Stimulated activated CD4-positive, alpha-beta T cell treated with anti-CD3 and anti-CD28 coated beads, Interleukin-15, amount 100 ng/mL, for 1 hour (primary cell): ENCODE measurements at places on chromosomes 16 and 17.

GRCh38 chr16:87145181-87146176 lies 171.7 kb downstream of the C16orf95 start:
- no peak for DNase-seq

GRCh38 chr17:20073055-20073979 lies 64.2 kb downstream of the SPECC1 start:
- no peak for DNase-seq

DNA sequence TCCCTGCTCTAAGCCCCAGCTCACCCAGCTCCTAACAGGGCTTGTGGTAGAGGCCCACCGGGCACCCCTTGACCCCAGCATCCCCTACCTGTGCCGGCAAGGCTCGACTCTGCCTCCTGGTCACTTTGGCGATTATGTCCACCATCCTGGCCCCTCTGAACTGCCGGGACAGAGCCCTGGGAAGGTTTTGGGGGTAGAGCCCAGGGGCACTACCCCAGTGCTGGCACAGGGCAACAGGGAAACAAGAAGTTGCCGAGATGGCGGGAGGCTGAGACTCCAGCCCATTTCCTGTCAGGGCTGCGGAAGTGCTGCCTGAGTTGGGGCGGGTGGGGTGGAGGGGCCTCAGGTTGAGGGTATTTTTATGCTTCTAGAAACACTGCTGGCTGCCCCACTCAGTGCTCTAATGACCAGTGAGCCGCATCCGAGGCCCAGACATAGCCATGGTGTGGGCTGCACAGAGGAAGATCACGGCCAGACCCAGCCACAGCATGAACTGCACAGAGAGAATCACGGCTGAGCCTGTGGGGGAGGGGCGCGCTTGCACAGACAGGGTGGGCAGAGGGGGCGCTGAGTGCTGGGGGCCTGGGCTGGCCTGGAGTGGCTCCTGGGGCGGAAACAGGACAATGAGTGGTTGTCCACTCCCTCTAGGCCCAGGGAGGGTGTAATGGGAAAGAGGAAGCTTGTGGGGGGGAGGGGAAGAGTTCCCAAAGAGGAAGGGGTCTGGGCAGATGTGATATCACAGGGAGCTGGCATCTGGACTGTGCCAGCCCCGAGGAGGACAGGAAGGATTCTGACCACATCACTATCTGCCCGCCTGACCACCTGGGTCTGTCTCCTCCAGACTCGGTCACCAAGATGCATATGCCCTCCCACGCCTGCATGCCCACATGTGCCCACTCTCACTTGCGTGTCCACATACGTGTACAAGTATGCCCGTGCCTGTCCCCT lies 22.3 kb downstream of the ARHGAP27 start:
- peak; percentile 34 for DNase-seq

GRCh38 chr17:83152745-83153611 lies 73.6 kb downstream of the METRNL start:
- DNase-seq = no peak

GRCh38 chr17:62704381-62704971 lies 77.0 kb downstream of the MRC2 start:
- no peak for DNase-seq

GRCh38 chr16:11359370-11359769 lies 14.1 kb downstream of the RMI2 start:
- no peak for DNase-seq

GRCh38 chr17:78118801-78119241 lies 9.7 kb downstream of the TMC6 start:
- no peak for DNase-seq

GRCh38 chr17:58105093-58105492 lies 21.9 kb downstream of the DYNLL2 start:
- no peak for DNase-seq

- no peak for DNase-seq
Observed at GRCh38 chr17:61551255-61551742, 39.7 kb downstream of the NACA2 start.

DNA sequence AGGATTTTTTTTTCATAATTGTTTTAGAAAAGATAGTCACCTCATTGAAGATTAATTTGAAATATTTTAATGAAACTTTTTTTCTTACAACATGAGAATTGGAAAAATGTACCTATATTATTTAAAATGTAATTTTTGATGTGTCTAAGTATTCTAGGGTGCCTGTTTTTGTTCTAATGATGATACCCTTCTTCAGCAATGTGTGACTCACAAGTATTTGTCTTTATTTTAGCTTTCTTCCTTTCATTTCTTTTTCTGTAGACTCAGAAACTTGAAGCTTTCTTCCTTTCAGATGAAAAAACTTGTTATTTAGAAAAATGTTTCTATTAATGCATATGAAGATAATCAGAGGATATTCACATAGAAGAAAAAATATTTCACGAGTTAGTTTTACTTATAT lies 231.8 kb downstream of the BCAS3 start:
- DNase-seq = no peak

DNA sequence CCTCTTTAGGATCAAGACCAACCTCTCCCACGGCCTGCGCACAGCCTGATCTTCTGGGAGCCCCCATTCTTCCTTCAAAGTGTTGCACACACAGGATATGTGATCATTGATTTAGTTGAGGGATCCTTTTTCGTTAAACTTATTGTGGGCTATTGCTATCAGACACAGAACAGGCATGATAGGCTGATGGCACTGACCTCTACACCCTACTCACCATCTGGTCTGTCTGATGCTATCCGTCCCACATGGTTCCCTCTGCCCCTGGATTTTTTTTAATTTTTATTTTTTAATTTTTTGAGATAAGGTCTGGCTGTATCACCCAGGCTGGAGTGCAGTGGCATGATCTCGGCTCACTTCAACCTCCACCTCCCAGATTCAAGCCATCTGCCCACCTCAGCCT lies 19.2 kb upstream of the LITAF start:
- DNase-seq = no peak

DNA sequence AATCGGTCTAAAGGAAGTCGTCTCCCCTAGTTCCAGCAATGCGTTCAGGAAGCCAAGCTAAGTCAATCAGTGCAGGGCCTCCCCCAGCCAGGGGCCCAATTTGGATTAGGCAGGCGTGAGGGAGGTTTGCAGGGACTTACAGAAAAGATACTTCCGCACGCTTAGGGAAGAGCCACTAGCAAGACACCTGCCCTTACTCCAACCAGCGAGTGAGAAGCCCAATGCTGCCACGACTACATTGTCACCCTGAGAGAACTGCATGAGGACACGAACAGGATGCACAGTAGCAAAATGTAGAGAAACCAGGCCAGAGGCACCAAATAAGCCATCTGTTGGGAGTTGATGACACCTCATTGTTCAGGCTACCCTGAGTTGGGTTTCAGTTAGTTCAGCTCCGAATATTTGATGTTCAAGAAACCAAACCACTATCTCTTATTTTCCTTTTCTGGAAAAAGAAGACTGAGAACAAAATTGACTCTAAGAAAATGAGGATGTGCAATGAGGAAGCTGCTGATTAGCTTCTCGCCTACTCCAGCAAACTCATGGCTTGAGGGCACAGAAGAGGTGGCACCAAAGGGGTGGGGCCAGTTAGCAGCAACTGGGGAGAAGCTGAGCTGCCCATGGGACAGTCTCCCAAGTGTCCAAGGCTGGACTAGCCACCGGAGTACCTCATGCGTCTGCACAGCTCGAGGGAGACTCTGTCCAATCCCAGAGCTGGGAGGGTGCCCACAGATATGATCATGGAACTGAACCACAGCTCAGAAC lies 29.3 kb downstream of the TK2 start:
- no peak for DNase-seq

DNA sequence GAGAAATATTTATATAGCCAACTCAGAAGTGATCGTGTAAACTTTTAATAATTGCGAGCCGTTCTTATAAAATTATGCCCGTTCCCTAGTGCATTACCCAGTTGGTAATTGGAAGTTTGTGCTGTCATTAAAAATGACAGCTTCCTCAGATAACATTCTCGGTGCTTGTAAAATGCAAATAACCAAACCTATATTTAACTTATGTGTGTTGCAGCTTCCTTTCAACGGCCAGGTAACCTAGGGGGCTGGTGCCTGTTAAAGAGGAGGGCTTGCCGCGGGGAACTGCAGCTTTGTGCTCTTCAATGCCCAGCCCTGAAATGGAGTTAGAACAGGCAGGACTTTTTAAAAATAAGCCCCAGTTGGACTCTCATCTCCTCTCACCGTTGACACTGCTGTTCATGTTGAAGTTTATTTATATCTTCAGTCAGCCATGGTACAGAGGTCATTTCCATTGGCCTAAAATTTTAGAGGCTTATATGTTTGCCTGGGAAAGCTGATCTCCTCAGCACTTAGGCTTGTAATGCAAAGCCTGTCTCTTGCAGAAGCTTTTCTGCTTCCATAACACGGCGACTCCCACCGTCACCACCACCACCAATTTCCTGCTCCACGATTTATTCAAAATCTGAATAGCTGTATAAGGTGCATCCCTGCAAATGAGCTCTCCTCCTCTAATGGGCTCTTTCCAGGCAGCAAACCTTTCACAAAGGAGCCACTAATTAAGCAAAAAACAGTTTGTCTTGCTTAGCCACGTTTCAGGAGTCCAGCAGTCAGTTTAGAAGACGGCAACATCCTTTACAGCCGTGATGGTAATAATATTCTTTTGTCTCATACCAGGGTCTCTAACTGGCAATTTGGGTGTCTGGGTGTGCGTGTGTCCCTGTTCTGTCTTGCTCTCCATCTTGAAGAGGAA lies 74.7 kb downstream of the RPA1 start:
- DNase-seq = no peak

DNA sequence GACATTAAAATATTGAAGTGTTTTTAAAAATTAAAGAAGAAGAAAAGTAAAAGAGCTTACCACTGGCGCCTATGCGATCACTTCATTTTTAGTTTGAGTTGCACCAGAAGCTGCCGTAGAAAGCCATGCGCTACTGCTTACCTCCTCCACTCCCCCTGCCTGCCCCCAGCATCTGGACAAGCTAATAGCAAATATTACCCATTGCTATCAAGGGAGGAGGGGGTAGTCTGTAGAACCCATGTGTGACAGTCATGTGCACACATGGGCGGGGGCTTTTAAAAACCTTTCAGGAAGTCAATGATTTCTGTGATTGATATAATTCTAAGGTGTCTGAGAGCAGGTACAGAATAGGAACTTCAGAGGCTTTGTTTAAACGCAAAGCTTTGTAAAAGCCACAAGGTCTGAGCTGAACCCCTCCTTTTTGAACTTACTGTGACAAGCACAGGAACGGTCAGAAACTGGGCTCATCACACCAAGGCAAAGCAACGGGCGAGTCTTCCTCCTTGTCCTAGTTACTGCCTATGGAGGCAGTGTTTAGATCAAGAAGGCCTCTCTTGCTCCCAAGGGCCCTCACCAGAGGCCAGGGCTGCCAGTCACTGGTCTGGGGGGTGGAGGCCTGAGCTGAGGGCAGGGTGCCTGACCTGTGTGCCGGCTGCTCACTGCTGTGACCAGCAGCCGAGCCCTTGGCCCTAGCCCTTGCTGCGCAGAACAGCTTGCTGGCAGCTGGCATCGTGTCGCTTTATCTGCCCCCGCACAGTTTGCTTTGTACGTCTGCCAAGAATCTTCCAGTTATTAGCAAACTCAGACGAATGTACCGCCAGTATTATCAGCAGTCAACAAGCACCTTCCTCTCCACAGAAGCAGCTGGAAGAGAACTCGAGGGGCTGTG lies 15.0 kb downstream of the GINS2 start:
- no peak for DNase-seq

DNA sequence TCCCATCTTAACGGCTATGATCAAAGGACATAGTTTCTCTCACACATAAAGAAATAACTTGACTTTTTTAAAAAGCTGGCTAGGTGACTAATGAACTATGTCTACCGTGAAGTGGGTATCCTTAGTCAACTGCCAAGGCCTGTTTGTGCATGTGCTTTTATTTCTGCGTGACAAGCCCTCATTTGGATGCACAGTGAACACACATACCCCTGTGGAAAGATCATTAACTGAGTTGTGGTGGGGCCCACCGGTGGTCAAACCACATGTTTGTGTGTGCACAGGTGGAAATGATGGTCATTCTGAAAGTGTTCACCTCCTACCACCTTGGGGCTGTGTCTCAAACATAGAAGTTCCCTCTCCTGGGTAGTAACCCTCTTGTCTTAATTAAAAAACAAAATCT lies 256.1 kb upstream of the SALL1 start:
- DNase-seq = no peak

DNA sequence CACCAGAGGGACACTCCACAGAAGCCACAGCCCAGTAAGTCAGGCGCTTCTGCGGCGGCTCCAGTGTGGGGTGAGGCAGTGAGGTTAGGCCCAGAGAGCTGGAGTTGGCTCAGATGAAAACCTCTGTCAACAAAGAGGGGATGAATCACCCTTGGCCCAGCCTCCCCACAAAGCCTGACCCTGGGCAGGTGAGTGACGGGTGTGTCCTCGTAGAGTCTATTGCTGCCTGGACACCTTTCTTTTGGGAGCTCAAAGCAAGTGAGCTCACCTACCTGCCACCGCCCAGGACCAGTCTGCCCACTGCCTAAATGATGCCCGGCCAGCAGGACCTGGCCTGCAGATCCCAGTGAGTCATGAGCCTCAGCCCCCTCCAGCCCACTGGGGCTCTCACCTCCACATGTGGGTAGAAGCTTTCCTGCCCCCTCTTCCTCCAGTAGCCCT lies 24.9 kb upstream of the DBNDD1 start:
- DNase-seq = no peak

DNA sequence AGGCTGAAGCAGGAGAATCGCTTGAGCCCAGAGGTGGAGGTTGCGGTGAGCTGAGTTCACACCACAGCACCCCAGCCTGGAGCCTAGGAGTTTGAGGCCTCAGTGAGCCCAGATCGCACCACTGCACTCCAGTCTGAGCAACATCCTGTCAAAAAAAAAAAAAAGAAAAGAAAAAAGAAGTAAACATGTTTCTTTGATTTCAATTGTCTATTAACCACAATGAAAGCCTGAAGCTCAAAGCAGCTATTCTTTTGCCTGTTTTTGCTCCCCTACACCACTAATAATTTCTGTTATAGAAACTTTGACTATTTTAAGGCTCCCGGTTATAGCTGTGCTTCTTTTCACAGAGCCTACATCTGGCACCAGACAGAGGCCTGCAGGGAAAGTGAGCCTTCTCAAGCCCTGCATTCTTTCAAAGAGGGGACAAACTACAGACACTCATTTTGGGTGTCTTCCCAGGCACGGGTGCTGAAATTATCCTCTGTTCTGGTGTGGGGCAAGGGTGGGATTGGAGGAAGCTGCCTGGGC lies 14.2 kb upstream of the SLC52A1 start:
- DNase-seq = peak; percentile 12

DNA sequence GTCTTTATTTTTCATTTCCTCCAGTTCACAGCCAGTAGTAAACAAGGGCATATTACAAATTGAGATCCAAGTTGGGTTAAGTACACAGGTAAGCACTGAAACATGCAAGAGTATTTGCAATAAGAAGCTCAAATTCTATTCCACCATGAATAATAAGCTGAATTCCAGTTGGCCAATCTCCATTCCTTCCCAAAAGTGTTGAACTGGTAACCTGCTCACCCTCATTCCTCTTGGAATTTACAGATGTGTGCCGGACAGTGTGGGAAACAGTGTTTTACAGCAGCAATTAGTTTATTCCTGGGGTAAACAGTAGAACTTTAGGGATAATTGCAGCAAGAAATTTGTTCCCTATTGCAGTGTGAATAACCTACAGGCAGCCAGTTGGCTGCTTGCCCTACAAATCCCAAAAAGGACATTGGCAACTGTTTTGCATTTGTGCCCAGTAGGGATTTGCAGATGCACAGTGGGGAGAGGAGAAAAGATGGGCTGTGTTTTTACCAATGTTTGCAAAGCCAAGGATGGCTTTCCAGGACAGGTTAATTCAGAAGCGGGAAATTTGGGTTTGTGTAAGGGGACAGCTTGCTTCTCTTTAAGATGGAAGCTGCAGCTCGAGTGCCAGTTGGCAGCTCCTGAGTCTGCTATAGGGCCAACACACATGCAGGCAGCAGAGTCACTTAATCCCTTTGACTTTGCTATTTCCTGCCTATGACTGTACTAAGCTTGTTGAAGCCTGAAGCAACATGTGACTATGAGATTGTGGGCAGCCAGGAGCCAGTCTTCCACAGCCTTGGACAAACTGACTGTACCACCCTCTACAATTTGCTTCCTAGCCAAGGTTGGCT lies 318.9 kb downstream of the MAP2K6 start:
- DNase-seq = no peak
